ENCODE measurements at places on chromosomes 7 and 10. TPM values are rescaled to one million over a fixed set of nuclear protein-coding genes. Genes with fewer than 3 reads are reported as not detected.

The MYH16 gene
- total RNA-seq: 1.3 TPM

The LRRC18 gene
- total RNA-seq: not detected

The TMEM273 gene
- total RNA-seq: not detected

The TNS3 gene
- total RNA-seq: 6.6 TPM

The TFEC gene
- total RNA-seq: not detected

The TAX1BP1 gene
- 66.8 TPM for total RNA-seq

The TAS2R5 gene
- 0.63 TPM for total RNA-seq

The CCL24 gene
- not detected for total RNA-seq

The ZNF736 gene
- total RNA-seq: 10.5 TPM

The AGR2 gene
- 0.92 TPM for total RNA-seq

The ZNF425 gene
- 3.0 TPM for total RNA-seq

The HABP2 gene
- not detected for total RNA-seq

The ABCC2 gene
- 0.92 TPM for total RNA-seq

The EPDR1 gene
- total RNA-seq: not detected

The PRDX3 gene
- 183 TPM for total RNA-seq

The ETV1 gene
- total RNA-seq: 6.5 TPM

The AIFM2 gene
- 2.7 TPM for total RNA-seq

The STOX1 gene
- total RNA-seq: 0.17 TPM

The LEP gene
- total RNA-seq: not detected

The SFTPA1 gene
- not detected for total RNA-seq

The CYP26A1 gene
- not detected for total RNA-seq

The HGF gene
- not detected for total RNA-seq

The NEUROG3 gene
- not detected for total RNA-seq

The TBX20 gene
- total RNA-seq: not detected

The CFAP43 gene
- total RNA-seq: 0.14 TPM

The CAV2 gene
- total RNA-seq: 280 TPM

The LLCFC1 gene
- total RNA-seq: not detected

The RHBDD2 gene
- 30.4 TPM for total RNA-seq

The SPRN gene
- total RNA-seq: not detected

The TRPV5 gene
- not detected for total RNA-seq

The PTPN20 gene
- total RNA-seq: 5.4 TPM

The USP6NL gene
- 12.5 TPM for total RNA-seq

The TNPO3 gene
- 52.0 TPM for total RNA-seq

The ZNF485 gene
- 5.0 TPM for total RNA-seq

The PPP3CB gene
- 33.7 TPM for total RNA-seq

The NPC1L1 gene
- total RNA-seq: not detected

The OR2A12 gene
- not detected for total RNA-seq

The GJD4 gene
- total RNA-seq: not detected

The SPDYE9 gene
- not detected for total RNA-seq
